ELF-1 (cell line): ENCODE measurements at places on chromosomes 3 and 15.

DNA sequence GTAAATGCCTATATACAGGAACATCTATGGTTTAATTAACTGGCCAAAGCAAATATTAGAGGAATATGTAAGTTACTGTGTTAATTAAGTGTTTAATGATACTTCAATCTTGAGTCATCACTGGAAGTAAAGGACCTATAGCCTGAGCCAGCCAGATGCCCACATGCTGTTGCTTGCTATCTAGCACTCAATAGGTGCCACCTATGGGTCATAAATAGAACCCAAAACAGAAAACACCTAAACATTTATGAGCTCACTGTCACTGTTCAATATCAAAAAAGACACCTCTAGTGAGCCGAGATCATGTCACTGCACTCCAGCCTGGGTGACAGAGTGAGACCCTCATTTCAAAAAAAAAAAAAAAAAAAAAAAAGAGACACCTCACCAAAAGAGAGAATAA, 48.4 kb upstream of the IP6K2 start:
- no peak for DNase-seq

- DNase-seq = no peak
Measured at GRCh38 chr3:39137435-39137936, 15.9 kb downstream of the CSRNP1 start.

- DNase-seq = no peak
Measured at GRCh38 chr15:49424954-49425353, 1.9 kb downstream of the FGF7 start.

DNA sequence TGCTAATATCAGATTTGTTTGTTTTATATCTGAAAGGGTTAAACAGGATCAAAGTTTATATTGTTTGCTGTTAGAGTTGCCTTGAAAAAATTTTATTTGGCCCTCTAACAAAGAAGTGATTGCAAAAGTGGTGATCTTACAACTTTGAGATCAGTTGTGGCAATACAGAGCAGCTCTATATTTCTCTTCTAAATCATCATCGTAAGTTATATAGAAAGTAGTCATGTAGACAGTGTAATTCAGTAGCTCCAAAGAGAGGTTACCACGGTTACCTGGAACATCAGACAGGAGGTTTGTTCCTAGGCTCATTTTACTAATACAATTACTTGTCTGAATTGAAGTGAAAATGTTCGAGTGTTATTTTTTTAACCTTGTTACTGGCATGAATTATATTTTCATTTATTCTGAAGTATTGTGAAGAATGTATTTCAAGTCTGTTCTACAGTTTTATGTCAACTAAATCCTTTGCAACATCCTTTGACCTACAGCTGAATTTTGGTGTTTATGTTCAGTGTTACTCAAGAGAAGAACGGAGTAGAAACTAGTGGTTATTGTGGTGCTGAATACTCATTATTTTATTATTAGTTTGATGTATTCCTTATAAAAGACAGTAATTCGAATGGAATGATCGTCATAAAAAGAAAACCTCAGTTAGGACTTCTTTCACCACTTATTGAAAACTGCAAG, 214.2 kb downstream of the NAALADL2 start:
- DNase-seq = no peak

DNA sequence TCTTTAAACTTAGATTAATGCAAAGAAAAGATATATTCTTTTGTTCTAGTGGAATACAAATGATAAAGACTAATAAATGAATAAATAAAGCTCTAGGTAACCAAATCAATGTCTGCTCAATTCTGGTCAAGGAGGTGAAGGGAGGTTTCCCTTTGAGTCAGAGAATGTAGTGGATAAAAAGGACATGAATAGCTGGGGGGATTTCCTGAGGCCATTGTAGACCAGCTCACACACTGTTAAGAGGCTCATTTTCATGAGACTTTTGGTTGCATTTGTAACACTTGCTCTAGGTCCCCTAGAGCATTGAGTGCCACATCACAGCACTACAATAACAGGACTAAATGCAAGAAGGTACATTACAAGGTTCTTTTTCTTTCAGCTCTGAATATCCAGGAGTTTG, 170.7 kb downstream of the TIGIT start:
- DNase-seq = no peak

GRCh38 chr3:125440970-125441369, 65.8 kb upstream of the ZNF148 start:
- no peak for DNase-seq

- no peak for DNase-seq
Measured at GRCh38 chr3:177528306-177529070, 331.2 kb upstream of the TBL1XR1 start.

- DNase-seq = no peak
Measured at GRCh38 chr3:118942195-118942594, 92.5 kb downstream of the IGSF11 start.

GRCh38 chr15:85870216-85871014, 75.7 kb upstream of the KLHL25 start:
- DNase-seq = no peak

- no peak for DNase-seq
Measured at GRCh38 chr3:54123776-54124196, 1.4 kb downstream of the CACNA2D3 start.

DNA sequence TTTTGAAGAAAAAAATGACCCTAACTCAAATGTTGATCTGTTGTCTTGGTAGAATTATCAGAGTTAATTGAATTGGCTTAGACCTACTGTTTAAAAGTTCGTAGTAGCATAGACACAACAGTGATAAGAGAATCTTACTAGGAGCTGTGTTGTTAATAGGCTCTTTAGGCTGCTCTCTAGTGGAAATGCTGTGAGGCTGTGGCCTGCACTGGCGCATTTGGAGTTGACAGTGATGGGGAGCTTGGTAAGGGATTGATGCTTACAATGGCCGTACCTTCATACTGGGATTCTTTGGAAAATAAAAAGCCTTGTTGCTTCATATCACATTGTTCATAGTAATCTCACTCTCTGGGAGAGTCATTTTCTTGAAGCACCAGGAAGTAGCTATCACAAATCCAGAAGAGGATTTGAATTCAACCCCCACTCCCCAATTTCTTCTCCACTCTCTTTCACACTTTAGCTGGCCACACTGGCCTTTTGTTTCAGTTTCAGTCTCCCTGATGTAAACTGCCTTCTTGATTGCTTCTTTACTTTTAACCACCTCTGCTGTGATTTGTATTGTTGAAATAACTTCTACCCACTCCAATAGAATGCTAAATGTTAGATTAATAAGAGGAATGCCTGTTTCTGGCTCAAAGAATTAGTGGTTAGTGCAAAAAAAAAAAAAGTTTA, 56.6 kb downstream of the CEP63 start:
- no peak for DNase-seq

- DNase-seq = peak; percentile 83
Measured at GRCh38 chr3:161854232-161854771, 357.7 kb downstream of the OTOL1 start.

- DNase-seq = peak; percentile 58
Measured at GRCh38 chr3:105959851-105960250, 91.0 kb upstream of the CBLB start.

GRCh38 chr15:81315452-81316175, 8.3 kb downstream of the STARD5 start:
- DNase-seq = no peak

GRCh38 chr3:149806171-149806778, 6.7 kb upstream of the RNF13 start:
- no peak for DNase-seq

- DNase-seq = peak; percentile 97
Measured at GRCh38 chr3:177358977-177359592, 161.8 kb upstream of the TBL1XR1 start.

GRCh38 chr15:49984436-49984835, 134.6 kb downstream of the ATP8B4 start:
- peak; percentile 94 for DNase-seq

DNA sequence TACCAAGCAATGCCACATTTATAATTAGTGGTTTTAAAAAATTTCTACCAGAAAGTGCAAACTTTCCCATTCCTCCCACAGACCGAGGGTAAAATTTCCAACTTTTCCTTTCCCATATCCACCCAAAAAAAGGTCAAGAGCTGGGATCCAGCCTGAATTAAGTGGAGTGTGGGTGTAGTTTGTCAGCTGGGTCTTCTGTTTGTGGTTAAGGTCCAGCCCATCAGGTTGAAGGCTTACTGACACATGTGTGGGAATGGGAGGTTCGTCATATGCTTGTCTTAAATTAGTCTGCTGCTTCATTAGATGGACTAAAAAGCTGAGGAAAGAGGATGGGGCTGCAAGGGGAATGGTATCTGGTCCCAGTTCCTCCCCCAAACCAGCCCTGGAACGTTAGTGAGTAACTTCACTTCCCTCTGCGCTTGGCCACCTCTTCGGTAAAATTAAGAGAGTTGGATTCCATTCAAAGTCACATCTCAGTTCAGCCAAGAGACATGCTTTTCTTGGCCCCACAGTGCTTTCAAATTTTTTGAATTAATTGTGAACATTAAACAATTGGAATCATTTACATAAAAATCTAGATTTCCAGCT, 59.0 kb upstream of the PLCL2 start:
- no peak for DNase-seq

GRCh38 chr3:8893001-8893400, 70.3 kb downstream of the RAD18 start:
- no peak for DNase-seq

- DNase-seq = no peak
Measured at GRCh38 chr3:180881065-180881801, 31.2 kb upstream of the FXR1 start.

- peak; percentile 99 for DNase-seq
Measured at GRCh38 chr15:31326156-31326874, at the start of gene KLF13. Gene KLF13, plus strand, starts transcription at chr15:31326835. Its CDS starts 378 bp downstream, at chr15:31327213.

GRCh38 chr3:55691141-55691540, 204.0 kb upstream of the WNT5A start:
- DNase-seq = no peak

GRCh38 chr3:36303286-36303685, 77.0 kb upstream of the STAC start:
- DNase-seq = no peak

DNA sequence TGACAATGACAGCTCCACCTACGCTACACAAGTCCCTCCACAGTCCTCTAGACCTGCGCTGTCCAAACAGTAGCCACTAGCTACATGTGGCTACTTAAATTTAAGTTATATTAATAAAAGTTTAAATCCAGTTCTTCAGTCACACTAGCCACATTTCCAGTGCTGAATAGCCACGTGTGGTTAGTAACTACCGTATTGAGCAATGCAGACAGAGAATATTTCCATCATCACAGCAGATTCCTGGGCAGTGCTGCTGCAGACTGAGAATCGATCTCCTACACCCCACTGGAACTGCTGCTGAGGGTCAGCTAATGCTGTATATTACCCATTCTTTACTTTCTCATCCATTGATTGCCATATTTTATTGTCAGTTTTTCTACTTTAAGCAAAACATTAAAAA, 40.9 kb downstream of the HDC start:
- DNase-seq = no peak
